ENCODE measurements at places on chromosomes 13 and 19. TPM values are rescaled to one million over a fixed set of nuclear protein-coding genes. Genes with fewer than 3 reads are reported as not detected.

DNA sequence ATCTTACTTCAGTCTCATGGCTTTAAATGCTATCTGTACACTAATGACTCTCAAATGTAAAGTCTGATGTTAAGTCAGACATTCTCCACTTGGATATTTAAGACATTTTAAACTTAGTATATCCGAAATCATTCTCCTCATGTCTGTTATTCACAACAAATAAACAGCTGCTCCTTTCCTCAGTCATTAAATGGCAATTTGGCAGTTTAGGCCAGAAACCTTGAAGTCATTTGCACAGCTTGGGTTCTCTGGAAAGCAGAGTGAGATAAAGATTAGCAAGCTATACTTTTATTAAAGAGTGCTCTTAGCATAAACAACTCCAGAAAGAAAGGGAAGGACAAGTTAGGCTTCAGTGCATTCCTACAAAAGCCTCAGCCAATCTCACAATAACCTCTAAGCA lies 53.7 kb downstream of the DNAJC15 start:
- H3K27ac ChIP-seq: 0 out of 2 replicates have a peak overlapping the region, but pooled peaks have one; percentile 3
- H3K36me3 ChIP-seq: peaks cover 15% of the 10 kb centered on the region
- DNase-seq: no peak

The ZNF77 gene
- 5.6 TPM for total RNA-seq

- H3K4me3 ChIP-seq: no peak overlapping the region
- no peaks in the 10 kb centered on the region for H3K27me3 ChIP-seq
Measured at GRCh38 chr13:37306778-37307544, 201.5 kb upstream of the CSNK1A1L start.

- H3K27me3 ChIP-seq: no peaks in the 10 kb centered on the region
- DNase-seq: peak; percentile 81
- no peak overlapping the region for H3K4me3 ChIP-seq
- peaks cover 2% of the 10 kb centered on the region for H3K4me1 ChIP-seq
- H3K36me3 ChIP-seq: no peaks in the 10 kb centered on the region
- H3K27ac ChIP-seq: no peak overlapping the region
Measured at GRCh38 chr13:113777311-113778260, 18.6 kb downstream of the TMEM255B start.

- no peak overlapping the region for H3K4me3 ChIP-seq
- no peak overlapping the region for H3K27ac ChIP-seq
- H3K27me3 ChIP-seq: no peaks in the 10 kb centered on the region
- H3K36me3 ChIP-seq: peaks cover 21% of the 10 kb centered on the region
- no peak for DNase-seq
Measured at GRCh38 chr19:34348899-34349487, 16.0 kb upstream of the GPI start.

All from WTC11 (cell line).